GM04503 (cell line): ENCODE measurements at places on chromosomes 16 and 17.

GRCh38 chr16:50531901-50532300 lies 16.3 kb upstream of the NKD1 start:
- DNase-seq, result no peak

DNA sequence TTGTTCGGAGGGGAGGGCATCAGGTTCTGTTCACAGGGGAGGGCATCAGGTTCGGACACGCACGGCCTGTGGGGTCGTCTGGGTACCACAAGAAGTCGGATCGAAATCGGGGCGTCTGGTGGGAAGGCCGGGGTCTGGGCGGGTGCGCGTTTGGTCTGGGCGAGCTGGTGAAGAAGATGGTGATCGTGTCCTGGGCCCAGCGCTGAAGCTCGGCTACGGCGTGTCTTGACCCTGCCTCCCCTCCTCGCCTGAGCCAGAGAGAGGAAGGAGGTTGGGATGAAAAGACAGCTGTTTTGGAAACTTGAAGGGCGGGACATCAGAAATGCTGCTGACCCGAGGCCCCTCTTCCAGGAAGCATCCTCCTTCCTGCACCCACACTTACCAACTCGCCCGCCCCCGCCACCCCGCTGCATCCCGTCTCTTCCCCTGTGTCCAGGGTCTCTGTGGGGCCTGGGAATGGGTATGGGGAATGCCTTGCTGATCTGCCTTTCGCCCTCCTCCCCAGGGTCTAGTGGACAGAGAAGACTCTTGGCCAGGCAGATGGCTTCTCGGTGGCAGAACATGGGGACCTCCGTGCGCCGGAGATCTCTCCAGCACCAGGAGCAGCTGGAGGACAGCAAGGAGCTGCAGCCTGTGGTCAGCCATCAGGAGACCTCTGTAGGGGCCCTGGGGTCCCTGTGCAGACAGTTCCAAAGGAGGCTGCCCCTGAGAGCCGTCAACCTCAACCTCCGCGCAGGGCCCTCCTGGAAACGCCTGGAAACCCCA lies 498 bp downstream of the PIMREG start:
- DNase-seq, result no peak

- DNase-seq, result no peak
Measured at GRCh38 chr16:60329108-60329507, 1595.0 kb upstream of the GOT2 start.

- DNase-seq, result no peak
Measured at GRCh38 chr16:54870151-54870550, 60.5 kb upstream of the IRX5 start.

DNA sequence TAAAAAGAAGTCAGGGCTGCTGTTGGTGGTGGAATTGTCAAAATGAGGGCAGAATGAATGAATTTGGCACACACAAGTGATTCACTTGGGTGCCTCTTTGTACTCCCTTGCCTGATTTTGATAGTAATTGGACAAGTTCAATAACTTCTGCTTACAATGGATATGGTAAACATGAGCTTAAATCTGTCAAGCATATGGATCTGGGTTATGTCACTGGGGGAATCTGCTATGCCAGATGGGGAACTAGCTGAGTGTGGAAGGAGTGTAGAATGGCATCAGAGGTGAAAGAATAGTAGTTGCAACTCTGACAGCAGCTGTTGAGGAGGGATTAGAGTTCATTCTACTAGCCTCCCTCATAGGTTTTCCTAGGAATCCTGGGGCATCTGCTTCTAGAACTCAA lies 724.2 kb upstream of the CDH8 start:
- no peak for DNase-seq

- no peak for DNase-seq
Measured at GRCh38 chr16:86958423-86958822, 358.8 kb downstream of the C16orf95 start.
